ENCODE measurements at places on chromosomes 3 and 15.

GRCh38 chr15:62357431-62357830 is 192.3 kb upstream of the C2CD4B start:
- no peak for DNase-seq

- no peak for DNase-seq
Observed at GRCh38 chr15:41927536-41927935, 33.7 kb upstream of the SPTBN5 start.

GRCh38 chr3:21664996-21665395 is 86.0 kb downstream of the ZNF385D start:
- no peak for DNase-seq

GRCh38 chr3:112136046-112136445 is 3.0 kb upstream of the GCSAM start:
- no peak for DNase-seq

- DNase-seq: no peak
Observed at GRCh38 chr15:92936693-92937092, 36.6 kb downstream of the CHD2 start.

DNA sequence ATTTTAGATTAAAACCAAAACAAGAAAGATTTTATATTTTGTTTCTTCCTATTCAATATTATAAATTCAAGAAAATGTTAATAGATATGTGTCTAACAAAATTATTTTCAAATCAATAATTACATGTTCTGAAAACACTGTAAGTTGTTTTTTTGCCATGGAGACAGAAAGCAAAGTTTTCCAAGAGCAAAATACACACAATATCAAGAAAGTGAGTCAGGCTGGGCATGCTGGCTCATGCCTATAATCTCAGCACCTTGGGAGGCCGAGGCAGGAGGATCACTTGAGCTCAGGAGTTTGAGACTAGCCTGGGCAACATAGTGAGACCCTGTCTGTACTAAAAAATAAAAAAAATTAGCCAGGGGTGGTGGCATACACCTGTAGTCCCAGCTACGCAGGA is 71.7 kb downstream of the TTC23 start:
- no peak for DNase-seq

DNA sequence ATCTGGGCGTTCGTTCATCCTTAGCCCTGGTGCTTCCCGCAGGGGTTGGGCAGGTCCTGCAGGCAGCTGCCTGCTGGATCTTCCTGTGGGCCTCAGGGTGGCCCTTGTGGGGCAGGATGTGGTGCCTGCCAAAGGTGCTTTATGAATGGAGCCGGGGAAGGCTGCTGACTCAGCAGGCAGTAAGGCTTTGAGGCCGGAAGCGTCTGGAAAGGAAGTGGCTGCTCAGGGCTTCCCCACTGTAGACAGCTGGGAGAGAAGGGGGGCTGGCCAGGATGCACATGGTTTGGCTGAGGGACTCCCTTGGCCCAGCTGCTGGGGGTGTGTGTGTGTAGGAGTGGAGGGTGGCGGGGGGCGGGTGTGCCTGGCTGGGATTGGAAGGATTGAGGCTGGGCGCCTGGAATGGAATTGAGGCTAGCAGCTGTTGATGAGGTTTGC is 12.9 kb downstream of the CD276 start:
- DNase-seq: no peak

- no peak for DNase-seq
Observed at GRCh38 chr3:183930086-183930485, 45.4 kb upstream of the PARL start.

DNA sequence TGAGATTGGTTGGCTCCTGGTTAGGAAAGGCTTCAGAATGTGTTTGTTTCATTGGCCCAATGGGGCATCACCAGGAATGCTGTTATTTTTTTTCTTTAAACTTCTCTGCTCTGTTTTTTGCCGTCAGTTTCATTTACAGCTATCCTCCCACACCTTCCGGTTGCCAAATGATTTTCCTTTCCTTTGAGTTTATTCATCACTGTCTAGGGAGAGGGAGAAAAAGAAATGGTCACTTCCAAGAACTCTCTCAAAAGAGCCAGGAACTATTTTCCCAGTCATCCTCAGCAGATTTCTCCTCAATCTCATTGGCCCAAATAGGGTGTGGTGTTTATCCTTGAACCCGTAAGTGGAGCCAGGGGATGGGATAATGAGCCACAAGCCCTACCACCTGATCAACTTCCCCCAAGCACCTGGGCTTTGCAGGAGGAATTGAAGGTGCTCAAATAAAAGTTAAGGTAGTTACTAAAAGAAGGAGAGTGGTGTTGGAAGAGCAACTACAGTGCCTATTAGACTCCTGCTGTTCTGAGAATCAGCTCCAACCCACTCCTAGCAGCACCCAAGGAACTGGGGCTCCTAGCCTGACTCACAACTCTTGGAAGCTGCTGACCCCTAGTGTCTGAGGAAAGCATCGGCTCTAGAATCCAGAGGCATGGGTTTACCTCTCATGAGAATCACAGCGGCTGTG is 183.8 kb upstream of the IL12A start:
- DNase-seq: no peak

DNA sequence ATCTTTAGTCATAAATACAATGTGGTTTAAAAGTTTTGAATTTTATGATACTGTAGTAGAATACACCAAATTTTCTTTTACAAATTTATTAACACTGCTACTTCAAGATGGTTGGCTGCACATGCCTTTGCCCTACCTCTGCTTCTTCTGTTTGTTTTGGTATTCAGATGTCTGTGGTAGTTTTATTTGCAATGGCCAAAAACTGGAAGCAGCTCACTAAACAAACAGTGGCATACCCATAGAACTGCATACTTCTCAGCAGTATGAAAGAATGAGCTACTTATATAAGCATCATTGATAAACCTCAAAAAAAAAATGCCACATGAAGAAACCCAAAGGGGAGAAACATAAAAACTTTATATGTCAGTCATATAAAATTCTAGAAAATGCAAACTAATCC is 19.5 kb downstream of the ARIH2 start:
- DNase-seq: no peak

GRCh38 chr15:100869151-100869999 is 10.3 kb upstream of the ALDH1A3 start:
- DNase-seq: no peak

- DNase-seq: no peak
Observed at GRCh38 chr3:52845157-52845556, 10.3 kb upstream of the MUSTN1 start.

GRCh38 chr3:58492494-58492905 is 604 bp downstream of the KCTD6 start:
- DNase-seq: no peak

GRCh38 chr15:70358011-70358819 is 260.5 kb upstream of the TLE3 start:
- DNase-seq: no peak

- DNase-seq: no peak
Observed at GRCh38 chr3:167241048-167241845, 138.8 kb downstream of the ZBBX start.

DNA sequence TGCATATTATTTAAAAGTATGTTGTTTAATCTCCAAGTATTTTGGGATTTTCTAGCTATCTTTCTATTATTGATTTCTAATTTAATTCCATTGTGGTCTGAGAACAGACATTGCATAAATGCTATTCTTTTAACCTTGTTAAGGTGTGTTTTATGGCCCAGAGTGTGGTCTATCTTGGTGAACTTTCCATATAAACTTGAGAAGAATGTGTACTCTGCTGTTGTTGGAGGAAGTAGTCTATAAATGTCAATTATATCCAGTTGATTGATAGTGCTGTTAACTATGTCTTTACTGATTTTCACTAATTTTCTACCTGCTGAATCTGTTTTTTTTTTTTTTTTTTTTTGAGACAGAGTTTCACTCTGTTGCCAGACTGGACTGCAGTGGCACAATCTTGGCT is 180.9 kb downstream of the ZNF621 start:
- no peak for DNase-seq

- DNase-seq: no peak
Observed at GRCh38 chr15:65354835-65355172, 23.0 kb downstream of the IGDCC3 start.

GRCh38 chr3:195163719-195164572 is 107.0 kb downstream of the XXYLT1 start:
- DNase-seq: no peak

DNA sequence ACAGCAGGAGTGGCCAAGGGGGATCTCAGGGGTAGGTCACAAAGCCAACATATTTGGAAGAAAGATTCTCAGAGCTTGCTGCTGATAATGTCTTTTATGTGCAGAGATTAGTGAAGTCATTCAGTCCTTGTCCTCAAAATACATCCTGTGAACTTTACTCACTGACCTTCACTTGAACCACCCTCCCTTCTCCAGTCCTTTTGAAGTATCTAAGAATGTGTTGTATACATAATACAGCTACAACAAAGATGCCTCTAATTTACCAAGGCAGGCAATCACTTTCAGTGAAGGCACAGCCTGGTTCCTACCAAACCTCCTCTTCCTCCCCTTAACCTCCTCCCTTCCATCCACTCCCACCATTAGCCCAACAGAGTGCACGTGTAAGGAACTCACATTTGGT is 38.3 kb downstream of the ETV5 start:
- DNase-seq: no peak

GRCh38 chr3:116083683-116084082 is 361.6 kb downstream of the LSAMP start:
- DNase-seq: no peak

GRCh38 chr15:60423537-60423936 is 25.8 kb upstream of the ANXA2 start:
- no peak for DNase-seq

Data from cortex of kidney (tissue), 1 donor.